NCI-H1092 (cell line): ENCODE measurements at places on chromosomes 3 and 15.

DNA sequence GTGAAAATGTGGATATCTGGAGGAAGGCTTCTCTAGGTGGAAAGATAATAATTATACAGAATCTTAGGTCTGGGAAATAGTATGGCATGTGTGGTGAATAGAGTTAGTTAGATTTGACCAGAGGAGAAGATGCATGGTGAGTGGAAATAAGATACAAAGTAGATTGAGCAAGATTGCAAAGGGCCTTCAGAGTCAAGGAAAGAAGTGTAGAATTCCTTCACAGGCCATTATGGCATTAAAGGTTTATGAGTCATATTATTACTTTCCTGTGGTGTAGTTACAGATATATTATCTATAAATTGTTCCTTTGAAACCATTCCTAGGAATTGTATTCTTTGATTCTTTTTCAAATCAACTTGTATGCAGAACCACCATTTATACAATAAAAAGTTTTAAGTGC, 660.3 kb downstream of the SI start:
- DNase-seq, result no peak

GRCh38 chr15:82647045-82647834, at the start of gene CPEB1:
TSS of gene CPEB1 (minus strand) at chr15:82647363. CDS start at chr15:82628459, 18,904 bp downstream.
- no peak for DNase-seq

GRCh38 chr3:167852216-167852615, 116.7 kb downstream of the SERPINI1 start:
- no peak for DNase-seq

- no peak for DNase-seq
Measured at GRCh38 chr15:40826423-40827075, 2.0 kb downstream of the PPP1R14D start.

GRCh38 chr3:144127700-144128099, 156.1 kb downstream of the DIPK2A start:
- DNase-seq, result no peak

- DNase-seq, result no peak
Measured at GRCh38 chr3:128563439-128563838, 70.4 kb upstream of the GATA2 start.

DNA sequence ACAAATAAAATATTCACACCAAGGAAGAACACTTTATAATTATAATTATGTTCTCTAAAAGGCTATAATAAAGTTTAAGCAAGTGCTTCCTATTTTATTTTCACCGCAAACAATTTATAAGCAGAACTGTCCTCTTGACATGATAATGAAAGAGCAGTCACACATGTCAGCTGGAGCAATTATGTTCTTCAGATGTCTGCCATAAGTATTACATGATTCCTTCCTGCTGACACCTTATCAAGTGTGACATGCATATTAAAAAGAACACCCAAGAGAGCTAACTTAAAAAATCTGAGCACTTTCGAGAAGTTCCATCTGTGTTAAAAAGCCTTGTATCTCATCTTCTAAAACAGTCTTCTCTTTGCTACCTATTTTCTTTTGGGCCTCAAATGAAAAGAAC, 249.5 kb downstream of the SQOR start:
- DNase-seq, result no peak

DNA sequence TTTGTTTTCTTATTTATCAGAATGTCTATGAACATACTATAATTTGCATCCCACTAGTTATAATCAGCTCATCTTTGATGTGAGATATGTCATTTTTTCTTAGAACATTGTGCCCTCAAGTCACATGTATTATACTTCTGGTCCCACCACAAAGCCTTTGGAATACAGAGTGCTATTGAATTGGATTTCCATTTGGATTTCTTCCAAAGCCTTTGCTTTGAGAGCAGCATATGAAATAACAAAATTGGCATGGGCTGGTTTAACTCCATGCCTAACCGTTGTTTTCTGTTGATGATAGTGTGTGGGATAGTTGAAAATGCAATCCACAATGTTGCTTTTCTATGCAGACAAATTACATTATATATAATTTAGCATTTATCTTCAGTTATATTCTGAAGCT, 284.5 kb upstream of the PLSCR5 start:
- DNase-seq, result no peak

DNA sequence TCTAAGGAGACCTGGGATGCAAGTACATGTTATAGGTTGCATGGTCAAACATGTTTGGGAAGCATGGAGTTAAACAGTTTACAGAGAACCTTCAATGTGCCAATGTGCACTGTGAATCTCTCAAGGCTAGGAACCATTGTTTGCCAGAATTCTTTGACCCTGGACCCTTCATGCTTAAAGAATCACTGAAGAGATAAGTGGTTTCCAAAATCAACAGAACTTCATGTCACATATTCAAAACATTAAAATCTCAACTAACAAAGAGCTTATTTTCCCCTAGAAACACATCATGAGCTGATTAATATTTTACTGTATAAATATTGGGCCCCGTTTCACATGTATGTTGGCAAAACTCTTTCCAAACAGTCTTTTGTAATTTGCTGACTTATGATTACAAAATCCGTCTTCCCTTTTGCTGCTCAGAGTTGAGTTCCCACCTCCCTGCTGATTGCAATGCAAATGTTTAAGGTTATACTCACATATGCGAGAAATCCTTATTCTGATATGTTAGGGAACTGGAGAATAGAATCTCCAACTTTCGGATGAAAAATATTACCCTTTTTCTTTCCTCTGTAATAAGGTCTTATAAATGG, 380.2 kb downstream of the DIPK2A start:
- DNase-seq, result no peak

- no peak for DNase-seq
Measured at GRCh38 chr3:185831195-185831594, 6.4 kb upstream of the IGF2BP2 start.

- peak; percentile 78 for DNase-seq
Measured at GRCh38 chr3:186413615-186414415, 51.8 kb upstream of the DGKG start.
